ENCODE measurements at places on chromosomes 3 and 15. TPM values are rescaled to one million over a fixed set of nuclear protein-coding genes. Genes with fewer than 3 reads are reported as not detected.

GPR149 gene
- not detected for total RNA-seq

DNA sequence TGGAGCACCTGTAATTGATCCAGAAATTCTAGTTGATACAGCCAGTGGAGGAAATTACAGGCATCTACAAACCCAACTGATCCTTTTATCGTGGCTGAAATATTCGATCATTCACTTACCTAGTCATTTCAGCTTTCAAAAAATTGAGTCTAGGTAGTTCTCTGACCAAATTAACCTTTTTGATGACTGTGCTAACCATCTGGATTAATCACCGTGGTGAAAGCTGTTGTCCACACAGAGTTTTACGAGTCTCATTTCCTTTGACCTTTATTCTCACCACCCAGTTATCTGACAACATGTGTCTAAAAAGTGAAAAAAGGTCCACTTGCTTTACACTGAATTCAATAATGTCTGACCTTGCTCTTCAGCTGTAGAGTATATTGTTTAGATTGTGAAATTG, 354.3 kb downstream of the AGBL1 start:
- no peaks in the 10 kb centered on the region for H3K36me3 ChIP-seq
- H3K4me3 ChIP-seq = no peak overlapping the region
- DNase-seq = no peak
- no peaks in the 10 kb centered on the region for H3K4me1 ChIP-seq
- H3K27ac ChIP-seq = no peak overlapping the region

DNA sequence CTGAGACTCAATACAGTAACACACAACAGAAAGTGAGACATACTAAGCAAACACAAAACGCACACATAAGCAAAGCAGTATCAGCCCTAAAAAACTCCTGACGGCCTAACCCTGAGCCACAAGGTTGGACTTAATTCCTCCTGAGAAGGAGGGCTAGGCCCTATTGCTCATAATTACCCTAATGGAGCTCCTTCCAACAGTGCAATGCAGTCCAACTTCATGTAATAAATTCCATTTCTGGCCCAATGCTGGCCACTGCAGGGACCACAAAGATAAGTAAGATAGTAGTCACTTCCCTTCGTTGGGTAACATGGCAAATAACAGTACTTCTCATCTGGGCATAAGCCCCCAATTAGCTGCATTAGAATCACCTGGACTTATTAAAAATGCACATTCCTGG, 4.2 kb downstream of the VPS39 start:
- no peak overlapping the region for H3K4me3 ChIP-seq
- H3K4me1 ChIP-seq = peaks cover 6% of the 10 kb centered on the region
- H3K36me3 ChIP-seq = peaks cover 4% of the 10 kb centered on the region
- no peak overlapping the region for H3K27ac ChIP-seq
- H3K27me3 ChIP-seq = no peaks in the 10 kb centered on the region

GRCh38 chr3:186380622-186381380, 18.8 kb upstream of the DGKG start:
- peaks cover 4% of the 10 kb centered on the region for H3K4me1 ChIP-seq
- no peak overlapping the region for H3K4me3 ChIP-seq
- H3K36me3 ChIP-seq = no peaks in the 10 kb centered on the region
- DNase-seq = no peak

DNA sequence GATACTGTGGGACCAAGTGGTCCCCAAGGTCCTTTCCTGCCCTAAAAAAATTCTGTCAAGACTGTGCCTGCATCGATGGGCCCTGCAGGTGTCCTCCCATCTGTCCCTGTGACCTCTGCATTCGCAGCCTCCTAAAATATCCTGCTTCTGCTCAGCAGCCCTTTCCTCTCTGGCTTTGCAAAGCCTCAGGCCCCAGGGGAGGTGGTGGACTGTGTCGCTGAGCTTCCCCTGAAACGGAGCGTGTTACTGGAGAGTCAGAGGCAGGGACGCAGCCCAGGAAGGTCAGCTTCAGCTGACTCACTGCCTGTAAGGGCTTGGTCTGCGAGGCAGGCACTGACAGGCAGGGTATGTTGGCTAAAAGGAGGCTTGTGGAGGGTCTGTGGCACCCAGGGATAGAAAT, 110.0 kb downstream of the RAB11A start:
- H3K27me3 ChIP-seq = no peaks in the 10 kb centered on the region
- H3K27ac ChIP-seq = no peak overlapping the region
- no peak for DNase-seq
- no peaks in the 10 kb centered on the region for H3K36me3 ChIP-seq
- H3K4me3 ChIP-seq = no peak overlapping the region

DNA sequence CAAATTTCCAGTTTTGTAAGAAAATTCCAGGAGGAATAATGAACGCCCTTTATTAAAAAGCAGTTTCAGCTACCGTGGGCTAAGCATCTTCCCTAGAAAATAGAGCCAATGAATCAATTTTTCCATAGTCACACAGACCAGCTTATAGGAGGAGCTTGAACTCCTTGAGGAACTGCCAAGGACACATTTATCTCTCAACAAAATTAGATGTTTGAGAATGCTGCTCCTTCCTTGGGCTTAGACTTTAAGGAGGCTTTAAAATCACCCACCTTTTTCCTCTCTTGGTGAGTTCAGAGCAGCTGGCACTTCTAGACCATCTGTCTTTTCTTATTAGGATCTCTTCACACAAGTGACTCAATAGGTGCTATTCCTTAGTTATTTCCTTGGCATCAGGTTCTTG, 588.0 kb downstream of the SQOR start:
- DNase-seq = no peak
- H3K4me1 ChIP-seq = no peaks in the 10 kb centered on the region
- H3K36me3 ChIP-seq = no peaks in the 10 kb centered on the region
- no peak overlapping the region for H3K27ac ChIP-seq
- H3K27me3 ChIP-seq = no peaks in the 10 kb centered on the region

DNA sequence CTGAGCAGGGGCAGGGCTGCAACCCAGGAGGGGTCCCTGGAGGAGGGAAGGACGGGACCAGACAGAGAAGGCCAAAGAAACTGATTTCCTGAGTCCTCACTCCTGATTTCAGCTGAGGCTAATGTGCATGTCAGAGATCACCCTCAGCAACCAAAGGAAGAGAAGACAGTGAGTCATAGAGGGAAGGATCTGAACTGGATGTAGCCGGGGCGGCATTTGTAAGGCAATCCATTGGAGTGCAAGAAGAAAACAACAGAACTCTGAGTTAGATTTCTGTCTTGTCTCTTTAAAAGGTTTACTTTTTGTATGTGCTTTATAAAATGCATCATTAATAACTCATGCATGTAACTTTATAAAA, 105.3 kb upstream of the AGBL1 start:
- no peak overlapping the region for H3K4me3 ChIP-seq
- H3K4me1 ChIP-seq = no peaks in the 10 kb centered on the region
- no peaks in the 10 kb centered on the region for H3K27me3 ChIP-seq
- no peak for DNase-seq
- H3K36me3 ChIP-seq = no peaks in the 10 kb centered on the region
- no peak overlapping the region for H3K27ac ChIP-seq

GRCh38 chr3:148008591-148008990, 599.4 kb downstream of the ZIC1 start:
- H3K4me1 ChIP-seq = no peaks in the 10 kb centered on the region
- H3K4me3 ChIP-seq = no peak overlapping the region
- DNase-seq = no peak
- H3K27me3 ChIP-seq = no peaks in the 10 kb centered on the region
- no peak overlapping the region for H3K27ac ChIP-seq

GRCh38 chr3:14453876-14454638, 51.7 kb downstream of the SLC6A6 start:
- no peak for DNase-seq
- H3K27ac ChIP-seq = no peak overlapping the region
- no peak overlapping the region for H3K4me3 ChIP-seq
- H3K4me1 ChIP-seq = peaks cover 3% of the 10 kb centered on the region
- H3K27me3 ChIP-seq = no peaks in the 10 kb centered on the region
- H3K36me3 ChIP-seq = peaks cover 13% of the 10 kb centered on the region

DNA sequence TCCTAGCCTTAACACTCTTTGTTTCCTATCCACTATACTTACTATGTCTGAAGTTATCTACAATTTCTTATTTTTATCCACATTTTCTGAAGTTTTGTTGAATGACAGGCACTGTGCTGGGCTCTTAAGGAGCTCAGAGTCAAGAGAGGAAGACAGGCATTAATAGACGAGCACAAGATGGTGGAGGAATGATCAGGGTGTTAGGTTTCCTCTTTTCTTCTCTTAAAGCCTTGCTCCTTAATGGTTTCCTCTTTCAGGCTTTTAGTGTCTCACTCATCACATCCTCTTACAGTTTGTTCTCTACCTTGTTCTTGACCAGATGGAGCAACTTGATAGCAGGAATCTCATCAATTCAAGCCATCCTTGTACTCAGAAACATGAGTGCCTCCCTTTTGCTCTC, 52.9 kb upstream of the BCL6 start:
- H3K36me3 ChIP-seq = no peaks in the 10 kb centered on the region
- no peak for DNase-seq
- no peak overlapping the region for H3K4me3 ChIP-seq
- no peaks in the 10 kb centered on the region for H3K4me1 ChIP-seq
- H3K27me3 ChIP-seq = no peaks in the 10 kb centered on the region
